Hepatic stellate cell (primary cell): ENCODE measurements at places on chromosomes 5 and 9.

GRCh38 chr5:390623-391491 lies 52.1 kb upstream of the EXOC3 start:
- DNase-seq = no peak

DNA sequence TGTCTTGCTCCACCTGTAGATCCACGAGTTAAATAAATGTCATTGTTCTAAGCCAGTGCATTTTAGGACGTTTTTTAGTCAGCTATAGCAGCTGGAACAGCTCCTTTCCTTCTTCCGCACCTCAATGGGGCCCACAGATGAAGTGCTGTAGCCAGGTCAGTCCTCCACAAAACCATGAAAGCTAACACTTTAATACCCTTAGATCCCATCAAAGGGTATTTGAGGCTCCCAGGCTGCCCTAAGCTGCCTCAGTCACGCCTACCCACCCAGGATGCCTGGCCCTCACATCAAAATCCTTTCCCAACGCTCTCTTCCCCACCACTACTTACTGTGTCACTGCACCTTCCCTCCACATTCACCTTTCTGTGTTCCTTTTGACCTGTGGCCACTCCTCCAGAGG lies 44.1 kb upstream of the ACO1 start:
- no peak for DNase-seq

GRCh38 chr9:84620338-84620737 lies 49.2 kb upstream of the NTRK2 start:
- DNase-seq = no peak

- no peak for DNase-seq
Measured at GRCh38 chr9:2723376-2724065, 6.2 kb downstream of the KCNV2 start.

DNA sequence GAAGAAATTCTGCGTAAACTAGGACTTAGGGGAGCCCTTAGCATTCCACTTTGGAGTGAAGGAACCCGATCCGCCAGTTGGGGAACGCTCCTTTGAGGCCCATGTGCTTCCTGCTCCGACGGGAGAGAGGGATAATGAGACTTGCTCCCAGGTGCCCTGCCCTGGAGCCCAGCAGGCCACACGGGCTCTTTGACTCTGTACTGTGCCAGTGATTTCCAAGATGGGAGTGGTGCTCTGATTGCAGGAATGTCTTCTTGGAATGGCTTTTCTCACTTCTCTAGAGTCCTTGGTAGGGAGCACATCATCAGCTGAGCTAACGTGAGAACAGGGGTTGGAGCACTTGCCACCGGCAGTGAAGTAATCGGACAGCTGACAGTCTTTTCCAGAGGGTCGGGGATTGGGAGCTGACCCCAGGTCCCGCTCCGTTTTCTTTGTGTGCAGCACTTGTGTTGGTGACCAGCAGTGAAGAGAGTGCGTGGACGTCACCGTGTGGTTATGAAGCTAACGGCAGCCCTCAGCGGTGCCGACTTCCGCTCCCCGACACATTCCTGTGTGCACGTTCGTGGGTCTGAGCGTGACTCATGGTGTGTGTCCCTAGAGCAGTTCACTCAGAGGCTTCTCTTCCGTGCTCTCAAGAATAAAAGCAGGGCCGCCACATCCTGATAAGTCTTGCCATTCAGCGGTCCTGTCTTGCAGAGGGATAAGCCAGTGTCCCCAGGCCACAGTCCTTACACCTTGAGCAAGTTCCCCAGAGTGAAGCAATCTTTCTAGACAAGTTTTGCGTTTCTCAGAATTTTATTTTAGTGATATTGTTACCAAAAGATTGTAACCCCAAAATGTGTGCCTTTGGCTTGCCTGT lies 25.6 kb downstream of the ABL1 start:
- peak; percentile 93 for DNase-seq

- no peak for DNase-seq
Measured at GRCh38 chr9:136013524-136014034, 52.4 kb upstream of the UBAC1 start.

DNA sequence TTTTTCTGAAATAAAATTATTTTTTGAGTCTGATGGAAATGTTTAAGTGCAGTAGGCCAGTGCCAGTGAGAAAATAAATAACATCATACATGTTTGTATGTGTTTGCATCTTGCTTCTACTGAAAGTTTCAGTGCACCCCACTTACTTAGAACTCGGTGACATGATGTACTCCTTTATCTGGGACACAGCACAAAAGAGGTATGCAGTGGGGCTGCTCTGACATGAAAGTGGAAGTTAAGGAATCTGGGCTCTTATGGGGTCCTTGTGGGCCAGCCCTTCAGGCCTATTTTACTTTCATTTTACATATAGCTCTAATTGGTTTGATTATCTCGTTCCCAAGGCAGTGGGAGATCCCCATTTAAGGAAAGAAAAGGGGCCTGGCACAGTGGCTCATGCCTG lies 39.2 kb downstream of the FXN start:
- DNase-seq = no peak

DNA sequence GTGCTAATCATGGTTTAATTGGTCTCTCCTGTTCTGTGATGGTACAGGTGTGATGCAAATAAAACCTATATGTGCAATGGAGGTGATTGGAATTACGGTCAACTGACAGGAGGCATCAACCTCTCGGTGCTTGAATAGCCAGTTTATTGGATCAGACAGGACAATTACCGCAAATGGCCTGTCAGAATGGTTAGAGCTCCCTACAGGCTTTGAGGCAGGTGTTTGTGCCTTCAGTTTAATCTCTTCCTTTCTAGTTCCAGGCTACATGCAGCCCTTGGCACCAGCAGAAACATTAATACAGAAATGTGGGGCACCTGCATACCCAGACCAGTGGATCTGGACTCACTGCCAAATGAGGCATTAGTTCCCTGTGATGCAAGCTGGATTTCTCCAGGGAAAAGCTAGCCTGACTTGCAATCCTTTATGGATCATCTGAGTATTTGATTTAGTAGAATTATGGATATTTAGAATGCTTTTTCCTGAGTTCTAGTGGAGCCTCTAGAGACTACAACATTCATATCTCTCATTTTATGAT lies 128.6 kb downstream of the MAT2B start:
- DNase-seq = no peak

DNA sequence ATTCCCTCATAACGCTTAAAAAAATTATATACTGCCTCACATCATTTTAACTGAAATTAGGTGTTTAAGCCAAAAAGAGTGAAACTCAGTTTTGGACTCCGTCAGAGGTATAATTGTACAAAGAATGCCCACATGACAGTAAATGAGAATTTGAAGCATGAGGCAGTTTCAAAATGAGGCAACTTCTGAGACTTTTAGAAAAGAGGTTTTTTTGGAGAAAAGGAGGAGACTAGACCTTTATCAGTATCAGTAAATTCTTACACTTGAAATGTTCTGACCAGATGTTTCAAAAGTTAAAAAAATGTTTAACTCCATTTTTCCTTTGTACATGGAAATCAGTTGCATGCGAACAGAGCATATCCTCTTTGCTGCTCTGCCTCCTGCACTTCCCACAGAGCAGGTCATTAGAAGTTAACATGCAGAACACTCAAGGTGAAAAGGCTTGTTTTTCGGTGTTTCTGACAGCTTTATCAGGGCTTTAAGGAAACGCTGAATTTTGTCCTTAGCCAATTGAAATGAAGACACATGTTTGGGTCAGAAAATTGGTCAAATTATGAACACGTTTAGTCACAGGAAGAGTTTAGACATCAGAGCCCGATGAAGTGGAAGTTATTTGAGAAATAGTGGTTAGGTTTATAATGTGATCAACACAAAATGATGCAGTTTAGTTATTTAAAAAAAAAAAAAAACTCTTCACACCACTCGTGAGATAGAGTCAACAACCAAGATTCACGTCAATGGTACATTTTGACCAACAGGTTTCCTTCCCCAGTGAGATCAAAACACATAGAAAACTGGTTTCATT lies 59.5 kb downstream of the PIK3R1 start:
- no peak for DNase-seq

DNA sequence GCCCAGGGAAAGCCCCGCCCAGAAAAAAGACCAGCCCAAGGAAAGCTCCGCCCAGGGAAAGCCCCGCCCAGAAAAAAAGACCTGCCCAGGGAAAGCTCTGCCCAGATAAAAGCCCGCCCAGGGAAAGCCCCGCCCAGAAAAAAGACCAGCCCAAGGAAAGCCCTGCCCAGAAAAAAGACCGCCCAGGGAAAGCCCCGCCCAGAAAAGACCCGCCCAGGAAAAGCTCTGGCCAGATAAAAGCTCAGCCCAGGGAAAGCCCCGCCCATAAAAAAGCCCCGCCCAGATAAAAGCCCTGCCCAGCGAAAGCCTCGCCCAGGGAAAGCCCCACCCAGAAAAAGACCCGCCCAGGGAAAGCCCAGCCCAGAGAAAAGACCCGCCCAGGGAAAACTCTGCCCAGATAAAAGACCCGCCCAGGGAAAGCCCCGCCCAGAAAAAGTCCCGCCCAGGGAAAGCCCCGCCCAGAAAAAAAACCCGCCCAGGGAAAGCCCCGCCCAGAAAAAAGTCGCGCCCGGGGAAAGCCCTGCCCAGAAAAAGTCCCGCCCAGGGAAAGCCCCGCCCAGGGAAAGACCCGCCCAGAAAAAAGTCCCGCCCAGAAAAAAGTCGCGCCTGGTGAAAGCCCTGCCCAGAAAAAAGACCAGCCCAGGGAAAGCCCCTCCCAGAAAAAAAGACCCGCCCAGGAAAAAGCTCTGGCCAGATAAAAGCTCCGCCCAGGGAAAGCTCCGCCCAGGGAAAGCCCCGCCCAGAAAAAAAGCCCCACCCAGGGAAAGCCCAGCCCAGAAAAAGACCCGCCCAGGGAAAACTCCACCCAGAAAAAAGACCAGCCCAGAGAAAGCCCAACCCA lies 11.9 kb downstream of the GRIN1 start:
- no peak for DNase-seq

- no peak for DNase-seq
Measured at GRCh38 chr9:77943057-77943456, 88.6 kb downstream of the GNAQ start.

DNA sequence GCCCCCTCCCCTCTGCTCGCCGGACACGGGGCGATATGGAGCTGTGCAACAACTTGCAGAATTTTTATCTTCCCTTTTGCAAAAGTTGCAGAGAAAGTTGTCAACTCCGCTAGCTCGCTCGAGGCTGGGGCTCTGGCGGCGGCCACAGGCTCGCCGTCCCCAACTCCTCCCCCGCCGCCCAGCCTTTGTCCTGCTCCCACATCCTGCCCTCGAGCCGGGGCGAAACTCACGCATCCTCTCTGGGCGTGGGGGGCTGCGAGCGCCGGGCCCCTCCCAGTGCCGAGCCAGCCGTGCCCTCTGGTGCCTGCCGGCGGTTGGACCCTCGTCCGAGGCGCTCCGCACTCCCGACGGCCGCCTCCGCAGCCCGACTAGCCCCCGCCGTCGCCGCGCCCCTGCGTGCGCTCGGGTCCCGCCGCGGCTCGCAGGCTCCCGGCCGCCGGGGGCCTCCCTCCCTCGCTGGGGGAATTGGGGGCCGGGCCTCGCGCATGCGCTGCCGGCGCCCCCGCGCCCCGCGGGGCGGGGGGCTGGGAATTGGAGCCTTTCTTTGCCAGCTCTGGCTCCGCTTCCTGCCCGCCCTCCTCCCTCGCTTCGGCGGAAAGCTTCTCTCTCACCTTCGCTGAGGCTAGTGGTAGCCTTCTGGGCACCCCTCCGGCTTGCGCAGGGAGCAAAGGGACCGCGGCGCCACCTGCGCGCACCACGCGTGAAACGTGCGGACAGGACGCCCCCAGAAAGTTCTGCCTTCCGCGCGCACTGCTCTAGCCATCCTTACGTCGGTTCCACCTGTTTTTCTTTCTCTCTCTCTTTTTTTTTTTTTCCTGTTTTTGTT lies at the start of gene CCNJL:
TSS of gene CCNJL (minus strand) at position 431 of the 826 bp plus-strand sequence. CDS start 641 bp downstream, outside the sequence.
- DNase-seq = peak; percentile 74

DNA sequence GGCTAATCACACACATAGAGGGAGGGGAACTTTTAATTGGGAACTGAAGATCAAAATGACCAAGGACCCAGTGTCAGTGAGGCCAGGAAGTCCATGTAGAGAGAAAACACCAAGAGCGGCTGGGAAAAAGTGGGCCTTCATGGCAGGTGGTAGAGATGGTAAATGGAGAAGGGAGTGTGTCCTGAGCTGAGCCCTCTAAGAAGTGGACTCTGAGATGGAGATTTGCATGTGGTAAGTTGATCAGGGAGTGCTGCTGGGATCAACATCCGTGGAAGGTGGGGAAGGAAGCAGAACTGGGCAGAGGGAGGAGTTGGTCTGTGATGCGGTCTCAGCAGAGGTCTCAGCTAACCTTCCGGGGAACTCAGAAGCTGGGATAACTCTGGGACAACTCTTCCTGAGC lies 18.9 kb upstream of the PDZD2 start:
- no peak for DNase-seq

- no peak for DNase-seq
Measured at GRCh38 chr9:131851414-131851813, 111.5 kb upstream of the RAPGEF1 start.
